ENCODE measurements at places on chromosomes 5 and 9. TPM values are rescaled to one million over a fixed set of nuclear protein-coding genes. Genes with fewer than 3 reads are reported as not detected.
A peak's percentile ranks its signal among the peaks of the same experiment; 100 is the strongest.

RAB3C gene
- total RNA-seq: not detected

DNA sequence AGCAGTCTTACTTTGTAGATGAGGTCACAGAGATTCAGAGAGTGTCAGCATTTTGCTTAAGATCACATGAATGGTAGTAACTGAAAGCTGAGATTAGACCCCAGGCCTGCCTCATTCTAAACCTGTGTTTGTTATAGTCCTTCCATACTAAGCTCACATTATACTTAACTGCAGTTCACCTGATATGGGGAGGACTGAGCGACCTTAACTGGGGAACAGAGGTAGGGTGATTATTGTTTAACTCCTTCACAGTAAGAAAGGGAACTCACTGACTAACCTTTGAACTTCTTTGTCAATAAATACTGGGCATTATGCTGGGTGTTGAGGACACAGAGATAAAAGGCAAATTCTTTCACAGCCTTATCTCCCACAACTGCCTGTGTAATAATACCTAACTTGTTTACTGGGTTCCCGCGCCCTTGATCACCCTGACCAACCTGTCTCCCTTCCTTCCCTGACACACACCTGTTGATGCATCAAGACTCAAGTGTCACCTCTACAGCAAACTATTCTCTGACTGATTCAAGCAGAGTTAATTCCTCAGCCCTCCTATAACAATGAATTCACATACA lies 27.2 kb downstream of the DEPDC1B start:
- DNase-seq: no peak

GRCh38 chr5:132771503-132771998 lies 5.5 kb downstream of the SEPTIN8 start:
- DNase-seq: peak; percentile 41

NRG2 gene
- total RNA-seq: 1.9 TPM

CCL27 gene
- total RNA-seq: not detected

GRCh38 chr5:98349251-98349989 lies 424.0 kb upstream of the RGMB start:
- peak; percentile 34 for DNase-seq

SOWAHA gene
- not detected for total RNA-seq

GRCh38 chr9:136747161-136748060 lies 914 bp downstream of the LCN6 start:
- no peak for DNase-seq

DNA sequence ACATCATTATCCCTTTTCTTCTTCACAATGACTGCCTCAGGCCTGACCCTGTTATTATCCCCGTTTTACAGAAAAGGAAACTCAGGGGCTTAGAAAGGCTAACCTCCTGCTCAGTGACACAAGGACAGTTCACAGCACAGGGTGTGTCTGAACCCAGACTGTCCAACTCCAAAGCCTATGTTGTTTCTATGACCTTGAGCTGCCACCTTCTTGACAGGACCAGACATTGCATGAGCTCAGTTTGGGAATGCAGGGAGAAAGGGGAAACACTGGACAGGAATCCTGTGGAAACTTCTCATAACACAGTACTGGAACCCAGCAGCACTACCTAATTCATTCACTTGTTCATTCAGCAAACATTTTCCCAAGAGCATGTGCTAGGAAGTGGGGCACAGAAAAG lies 472.8 kb downstream of the CDK5RAP2 start:
- no peak for DNase-seq

- no peak for DNase-seq
These were observed 87.4 kb upstream of the GNA14 start for GRCh38 chr9:77735494-77735893.

DNA sequence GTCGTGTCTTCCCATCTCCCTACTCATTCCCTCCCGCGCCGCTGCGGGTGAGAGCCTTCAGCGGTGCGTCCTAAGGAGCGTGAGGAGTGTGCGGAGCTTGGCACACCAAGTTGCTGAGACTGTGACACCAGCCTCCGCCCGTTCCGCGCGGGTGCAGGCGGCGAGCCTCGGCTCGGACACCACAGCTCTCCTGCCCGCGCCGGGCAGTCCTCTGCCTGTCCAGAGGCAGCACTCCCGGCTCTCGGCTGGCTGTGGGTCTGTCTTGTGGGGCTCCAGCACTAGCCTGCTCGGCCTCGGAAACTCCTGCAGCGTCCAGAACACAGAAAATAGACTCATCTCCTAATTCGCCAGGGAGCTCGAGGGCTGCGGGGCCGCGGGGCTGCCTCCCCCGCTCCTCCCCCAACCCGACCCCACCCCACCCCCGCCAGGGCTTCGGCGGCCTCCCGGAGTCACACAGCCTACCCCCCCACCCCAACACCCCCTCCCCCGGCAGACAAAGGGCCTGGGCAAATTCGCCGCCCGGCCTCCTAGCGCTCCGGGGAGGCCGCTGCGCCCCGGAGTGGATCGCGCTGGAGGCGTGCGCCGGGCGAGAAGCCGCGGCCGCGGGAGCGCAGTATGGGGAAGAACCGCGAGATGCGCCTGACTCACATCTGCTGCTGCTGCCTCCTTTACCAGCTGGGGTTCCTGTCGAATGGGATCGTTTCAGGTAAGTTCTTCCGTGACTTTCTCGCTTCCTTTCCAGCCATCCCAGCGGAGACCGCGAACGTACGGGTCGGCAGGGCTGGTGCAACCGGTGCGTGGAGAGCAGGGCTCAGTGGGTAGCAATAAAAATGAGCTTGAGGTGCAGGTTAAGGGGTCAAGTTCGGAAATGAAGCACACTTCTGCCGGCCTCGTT lies at the start of gene ADAMTS19:
Gene ADAMTS19 (plus strand): TSS at position 522 of the 895 bp plus-strand sequence. CDS start 94 bp downstream, at position 616.
- no peak for DNase-seq

C1QTNF3 gene
- 0.24 TPM for total RNA-seq

WDR31 gene
- 0.39 TPM for total RNA-seq

TAS2R1 gene
- total RNA-seq: not detected

All from RPMI7951 (cell line).